ENCODE measurements at places on chromosomes 1 and 21.
A peak's percentile ranks its signal among the peaks of the same experiment; 100 is the strongest.

GRCh38 chr21:42252325-42252654 is 33.4 kb downstream of the ABCG1 start:
- DNase-seq: no peak

DNA sequence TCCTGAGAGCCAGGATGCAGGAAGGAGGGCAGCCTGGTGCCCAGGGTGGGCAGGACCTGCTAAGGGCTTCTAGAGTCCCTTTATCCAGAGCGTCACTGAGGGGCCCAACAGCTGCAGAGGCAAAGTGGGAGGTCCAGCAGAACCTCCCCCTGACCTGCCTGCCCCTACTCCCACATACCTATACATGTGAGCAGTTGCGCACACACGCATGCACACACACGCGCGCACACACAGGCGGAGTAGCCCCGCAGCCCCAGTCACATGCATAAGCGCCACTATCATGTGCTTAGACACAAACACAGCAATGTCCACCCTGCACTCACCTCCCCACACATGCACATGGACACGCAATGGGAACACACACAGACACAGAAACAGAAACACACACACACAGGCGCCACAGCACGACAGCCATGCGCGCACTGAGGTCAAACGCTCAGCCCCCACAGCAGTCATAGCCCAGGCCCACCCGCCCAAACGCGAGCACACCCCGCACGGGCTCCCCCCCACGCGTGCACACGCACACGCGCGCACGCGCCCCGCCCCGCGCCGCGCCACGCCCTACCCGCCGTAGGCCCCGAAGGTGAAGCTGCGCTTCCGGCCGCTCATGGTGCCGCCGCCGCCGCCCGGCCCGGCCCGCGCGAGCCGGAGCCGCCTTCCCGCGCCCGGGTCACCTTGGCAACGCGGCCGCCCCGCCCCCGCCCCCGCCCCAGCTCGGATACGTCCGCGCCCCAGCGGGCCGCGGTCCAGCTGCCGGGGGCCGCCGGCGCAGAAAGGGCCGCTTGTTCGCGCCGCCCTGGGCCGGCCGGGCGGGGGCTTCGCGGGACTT is 17.7 kb downstream of the RAP1GAP start:
- DNase-seq: no peak

GRCh38 chr1:186575348-186575747 is 104.9 kb downstream of the PTGS2 start:
- DNase-seq: no peak

DNA sequence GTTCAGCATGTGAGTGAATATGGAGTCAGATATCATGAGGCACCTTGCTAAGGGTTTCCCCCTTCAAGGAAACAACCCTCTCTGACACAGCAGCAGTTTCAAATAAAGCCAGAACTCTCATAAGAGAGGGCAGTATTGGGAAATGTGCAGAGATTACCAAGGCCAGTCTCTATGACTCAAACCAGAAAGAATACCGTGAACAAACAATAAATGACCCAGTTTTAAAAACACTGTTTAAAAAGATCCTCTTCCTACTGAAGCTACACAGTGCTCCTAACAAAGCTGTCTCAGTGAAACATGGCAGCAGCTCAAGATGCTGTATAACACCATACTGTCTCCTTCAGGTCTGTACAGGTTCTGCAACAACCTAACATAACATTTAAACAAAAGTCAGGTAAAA is 102.6 kb downstream of the KIAA0319L start:
- DNase-seq: no peak

DNA sequence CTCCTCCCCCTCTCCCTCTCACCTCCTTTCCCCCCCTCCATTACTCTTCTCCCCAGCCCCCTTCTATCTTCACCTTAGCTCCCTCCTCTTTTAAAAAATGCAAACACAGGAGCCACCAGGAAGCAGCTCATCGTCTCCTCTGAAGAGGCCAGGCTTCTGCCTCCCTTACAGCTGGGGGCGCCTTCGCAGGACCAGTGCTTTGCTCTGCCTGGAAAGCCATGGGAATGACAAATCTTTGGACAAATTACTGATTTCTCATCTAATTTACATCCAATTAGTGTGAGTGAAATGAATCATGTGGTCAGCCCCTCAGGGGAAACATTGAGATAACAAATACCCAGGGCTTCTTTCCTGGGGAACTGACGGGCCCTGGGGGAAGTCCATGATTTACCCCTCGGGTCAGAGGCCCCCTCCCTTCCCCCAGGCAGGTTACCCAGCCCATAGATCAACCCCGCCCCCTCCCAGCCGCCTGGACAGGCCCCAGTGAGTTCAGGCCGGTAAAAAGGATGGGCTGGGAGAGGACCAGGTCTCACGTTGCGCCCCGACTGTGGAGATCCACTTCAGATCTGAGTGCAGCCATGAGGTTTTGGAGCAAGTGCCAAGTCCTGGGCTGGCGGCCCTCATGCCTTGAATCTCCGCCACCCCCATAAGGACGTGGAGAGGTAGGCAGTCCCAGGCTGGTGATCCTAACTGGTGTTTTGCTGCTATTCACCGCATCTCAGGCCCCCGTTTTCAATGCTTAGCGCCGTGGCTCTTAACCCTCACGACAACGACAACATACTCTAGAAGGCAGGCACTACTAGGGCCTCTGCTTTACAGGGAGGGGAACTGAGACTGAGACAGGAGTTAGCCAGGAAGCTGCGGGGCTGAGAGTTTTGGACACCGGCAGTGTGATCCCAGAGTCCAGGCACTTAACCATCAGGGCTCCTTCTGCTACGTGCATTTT is 300.8 kb downstream of the RRAGC start:
- DNase-seq: no peak

- DNase-seq: no peak
Measured at GRCh38 chr1:7555391-7556185, 215.5 kb upstream of the VAMP3 start.

- no peak for DNase-seq
Measured at GRCh38 chr21:35416866-35417489, 367.9 kb upstream of the RUNX1 start.

- DNase-seq: peak; percentile 54
Measured at GRCh38 chr1:36166938-36167905, 11.3 kb downstream of the MAP7D1 start.

DNA sequence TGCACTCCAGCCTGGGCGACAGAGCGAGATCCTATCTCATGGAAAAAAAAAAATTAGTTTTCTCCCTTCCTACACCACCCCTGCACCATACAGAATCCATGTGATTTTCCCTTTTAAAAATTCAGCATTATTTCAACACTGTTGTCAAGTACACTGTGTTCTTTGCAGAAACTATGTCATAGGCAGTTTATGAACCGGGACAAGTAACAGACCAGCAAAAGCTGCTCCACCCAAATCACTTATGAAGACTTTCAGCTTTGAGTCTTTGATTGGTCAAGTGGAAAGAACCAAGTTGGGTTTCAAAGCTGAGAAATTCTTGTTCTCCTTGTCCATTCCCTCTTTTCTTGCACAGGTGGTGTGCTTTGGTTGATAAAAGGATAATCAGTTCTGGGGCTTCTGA is 173.0 kb downstream of the CDC7 start:
- no peak for DNase-seq

DNA sequence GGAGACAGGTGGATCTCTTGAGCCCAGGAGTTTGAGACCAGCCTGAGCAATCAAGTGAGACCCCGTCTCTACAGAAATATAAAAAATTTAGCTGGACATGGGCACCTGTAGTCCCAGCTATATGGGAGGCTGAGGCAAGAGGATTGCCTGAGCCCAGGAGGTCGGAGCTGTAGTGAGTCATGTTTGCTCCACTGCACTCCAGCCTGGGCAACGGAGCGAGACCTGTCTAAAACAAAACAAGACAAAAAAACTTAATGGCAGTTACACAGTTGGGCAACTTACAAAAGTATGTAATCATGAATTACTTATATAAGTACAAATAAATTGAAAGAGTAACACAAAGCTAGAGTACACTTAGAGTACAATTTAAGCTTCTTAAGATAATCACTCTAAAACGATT is 25.2 kb downstream of the RC3H1 start:
- DNase-seq: peak; percentile 46

DNA sequence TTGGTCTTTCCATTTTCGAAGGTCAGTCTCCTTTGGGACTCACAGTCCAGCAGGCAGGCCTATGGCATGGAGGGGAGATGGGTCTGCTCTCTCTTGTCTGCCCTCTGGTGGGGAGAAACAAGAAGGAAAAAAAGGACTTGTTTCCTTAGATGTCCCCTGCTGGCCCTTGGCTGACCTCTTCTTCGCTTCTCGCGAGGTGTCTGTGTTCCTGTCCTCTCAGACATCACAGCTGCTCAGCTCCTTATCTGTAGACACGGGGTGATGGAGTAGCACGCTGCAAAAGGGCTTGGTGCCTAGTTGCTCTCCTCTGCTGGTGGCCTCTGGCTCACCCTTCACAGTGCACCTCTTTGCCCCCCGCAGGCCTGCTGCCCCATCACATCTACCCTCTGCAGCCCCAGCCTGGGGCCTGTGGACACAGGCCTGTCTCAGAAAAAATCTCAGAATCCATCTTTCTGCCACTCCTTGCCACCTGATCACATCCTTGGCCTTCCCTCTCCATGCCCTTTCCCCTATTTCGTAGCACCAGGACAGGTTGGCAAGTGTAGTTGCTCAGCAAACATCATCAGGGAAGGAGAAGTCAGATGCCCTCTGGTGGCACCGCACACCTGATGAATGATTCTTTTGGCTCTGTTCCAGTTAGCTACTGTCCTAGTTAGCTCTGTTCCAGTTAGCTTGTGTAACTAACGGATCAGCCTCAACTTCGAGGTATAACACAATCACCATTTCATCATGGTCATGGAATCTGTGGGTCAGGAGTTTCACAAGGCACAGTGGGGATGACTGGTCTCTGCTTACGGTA is 18.7 kb upstream of the AK2 start:
- DNase-seq: peak; percentile 75

DNA sequence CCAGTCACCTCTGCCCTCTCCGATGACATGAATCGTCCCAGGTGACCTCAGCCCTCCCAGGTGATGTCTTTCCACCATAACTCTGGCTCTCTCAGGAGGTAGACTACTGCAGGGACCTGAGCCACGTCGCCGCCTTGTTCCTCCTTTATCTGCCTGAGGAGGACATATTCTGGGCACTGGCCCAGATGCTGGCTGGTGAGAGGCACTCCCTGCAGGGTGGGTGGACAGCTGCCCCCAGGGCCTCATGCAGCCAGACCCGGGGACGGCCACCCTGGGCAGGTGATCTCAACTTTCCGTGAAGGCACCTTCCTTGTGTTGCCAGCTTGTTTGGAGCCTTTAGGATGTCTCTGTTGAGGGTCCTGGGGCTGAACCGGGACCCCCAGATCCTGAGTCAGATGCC is 13.9 kb upstream of the ZBTB17 start:
- DNase-seq: no peak

- no peak for DNase-seq
Measured at GRCh38 chr1:109846846-109847245, 63.8 kb upstream of the CSF1 start.

- DNase-seq: no peak
Measured at GRCh38 chr1:205584732-205585131, 47.1 kb downstream of the ELK4 start.

GRCh38 chr1:100320311-100321099 is 31.8 kb upstream of the CDC14A start:
- DNase-seq: no peak

GRCh38 chr21:34282223-34282622 is 81.6 kb upstream of the KCNE2 start:
- peak; percentile 70 for DNase-seq

GRCh38 chr1:216815260-216816131 is 92.3 kb upstream of the ESRRG start:
- no peak for DNase-seq

DNA sequence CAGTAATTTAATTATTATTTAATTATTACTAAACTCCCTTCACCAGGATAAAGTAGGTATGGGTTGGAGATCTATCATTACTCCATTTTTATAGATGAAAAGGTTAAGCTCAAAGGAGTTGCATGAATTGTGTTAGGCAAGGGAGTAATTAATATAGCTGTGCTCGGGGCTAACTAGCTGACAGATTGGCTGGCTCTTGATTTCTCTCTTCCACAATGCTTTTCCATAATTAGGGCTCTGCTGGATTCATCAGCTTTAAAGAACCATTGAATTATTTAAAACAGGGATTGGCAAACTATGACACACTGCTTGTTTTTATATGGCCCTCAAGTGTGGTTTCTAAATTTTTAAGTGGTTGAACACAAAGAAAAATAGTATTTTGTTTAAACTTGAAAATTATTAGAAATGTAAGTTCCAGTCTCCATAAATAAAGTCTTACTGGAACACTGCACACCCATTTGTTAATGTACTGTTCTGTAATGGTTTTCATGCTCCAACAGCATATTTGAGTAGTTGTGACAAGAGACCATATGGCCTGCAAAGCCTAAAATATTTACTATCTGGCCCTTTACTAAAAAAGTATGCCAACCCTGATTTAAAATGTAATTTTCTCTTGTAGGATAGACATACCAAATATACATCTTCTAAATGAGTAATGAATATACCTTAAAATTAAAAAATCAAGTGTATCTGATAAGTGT is 76.4 kb downstream of the GDAP2 start:
- DNase-seq: no peak

GRCh38 chr1:116306102-116306501 is 66.9 kb upstream of the ATP1A1 start:
- no peak for DNase-seq

DNA sequence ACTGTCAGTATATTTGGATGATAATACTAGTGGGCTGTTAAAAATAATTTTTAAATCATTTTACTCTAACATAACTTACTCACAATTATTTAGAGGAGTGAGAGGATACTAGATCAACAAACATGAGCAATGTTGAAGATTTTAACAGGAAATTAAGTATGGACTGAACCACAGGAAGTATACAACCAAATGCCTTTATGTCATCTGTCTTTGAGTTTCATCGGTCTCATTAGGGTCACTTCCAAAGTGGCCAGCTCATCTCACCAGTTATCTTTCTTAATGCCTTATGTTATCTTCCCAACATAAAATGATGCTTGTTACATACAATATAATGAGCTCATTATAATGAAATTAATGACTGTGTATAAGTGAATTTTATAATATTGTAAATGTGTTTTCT is 1.5 kb upstream of the RGS1 start:
- DNase-seq: no peak

DNA sequence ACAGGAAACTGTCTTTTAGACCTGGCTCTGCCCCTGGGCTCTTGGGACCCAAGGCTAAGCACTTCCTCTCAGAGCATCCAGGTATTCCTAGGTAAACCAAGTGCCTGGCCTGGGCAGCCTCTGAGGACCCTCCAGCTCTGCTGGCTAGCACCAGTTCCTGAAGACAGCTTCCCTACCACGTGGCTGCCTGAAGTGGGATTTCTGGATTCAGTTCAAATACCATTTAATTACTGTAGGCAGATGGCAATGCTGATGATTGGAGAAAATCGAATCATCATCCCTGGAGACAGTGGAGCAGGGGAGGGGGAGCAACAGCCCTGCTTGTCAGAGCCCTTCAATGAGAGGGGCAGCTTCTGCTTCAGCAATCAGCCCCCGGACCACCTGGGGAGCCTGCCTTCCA is 11.9 kb downstream of the KIF21B start:
- no peak for DNase-seq

Data from RCC 7860 (cell line).